ENCODE measurements at places on chromosomes 13 and 19. TPM values are rescaled to one million over a fixed set of nuclear protein-coding genes. Genes with fewer than 3 reads are reported as not detected.

DNA sequence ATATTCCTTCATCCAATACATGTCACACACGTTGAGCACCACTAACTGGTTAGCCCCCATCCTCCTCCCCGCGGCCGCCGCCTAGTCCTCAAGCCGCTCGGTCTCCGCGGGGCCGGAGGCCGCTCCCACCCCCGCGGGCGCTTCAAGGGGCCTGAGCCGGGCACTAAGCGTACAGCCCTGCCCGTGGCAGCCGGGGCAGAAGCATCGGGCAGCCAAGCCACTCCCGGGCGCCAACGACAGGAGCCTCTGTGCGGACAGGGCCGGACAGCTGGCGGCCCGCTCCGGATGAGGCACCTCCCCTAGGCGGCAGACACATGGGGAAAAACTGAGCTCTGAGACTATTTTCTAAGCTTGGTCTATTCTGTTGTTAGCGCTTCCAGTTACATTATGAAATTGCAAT, 2.8 kb upstream of the ZNF543 start:
- no peak for DNase-seq

Gene MAB21L1
- total RNA-seq: 0.14 TPM

- DNase-seq: no peak
Observed at GRCh38 chr13:76267216-76267615, 619.0 kb downstream of the KCTD12 start.

Gene KCNJ14
- 2.0 TPM for total RNA-seq

DNA sequence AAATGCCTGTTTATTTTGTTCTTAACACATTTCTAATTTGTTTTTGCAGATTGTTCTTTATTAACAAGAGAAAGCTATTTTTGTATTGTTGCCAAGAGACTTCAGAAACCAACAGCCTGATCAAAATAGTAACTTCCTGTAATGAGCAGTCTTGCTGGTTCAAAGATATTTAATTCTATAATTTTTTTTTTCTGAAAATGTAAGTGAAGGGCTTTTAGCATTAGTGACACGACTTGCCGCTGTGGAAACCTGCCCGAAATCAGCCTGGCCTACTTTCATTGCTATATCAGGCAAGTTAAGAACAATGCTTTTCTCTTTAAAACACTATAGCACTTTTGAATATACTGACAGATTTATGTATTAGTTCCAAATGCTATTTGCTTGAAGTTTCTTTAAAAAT, 374.3 kb downstream of the EFNB2 start:
- no peak for DNase-seq

DNA sequence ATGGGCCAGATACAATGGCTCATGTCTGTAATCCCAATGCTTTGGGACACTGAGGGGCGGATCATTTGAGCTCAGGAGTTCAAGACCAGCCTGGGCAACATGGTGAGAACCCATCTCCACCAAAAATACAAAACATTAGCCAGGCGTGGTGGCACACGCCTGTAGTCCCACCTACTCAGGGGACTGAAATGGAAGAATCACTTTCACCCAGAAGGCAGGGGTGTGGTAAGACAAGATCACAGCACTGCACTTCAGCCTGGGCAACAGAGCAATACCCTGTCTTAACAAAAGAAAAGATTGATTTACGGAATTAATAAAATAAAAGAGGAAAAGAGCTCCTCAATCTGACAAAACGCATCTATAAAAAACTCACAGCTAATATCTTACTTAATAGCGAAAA, 22.7 kb downstream of the USP12 start:
- no peak for DNase-seq

Gene CEACAM16
- total RNA-seq: not detected

GRCh38 chr19:40366697-40367561, 18.4 kb downstream of the PLD3 start:
- DNase-seq: peak; percentile 46

Gene ANGPTL8
- total RNA-seq: not detected

Gene GFY
- not detected for total RNA-seq

DNA sequence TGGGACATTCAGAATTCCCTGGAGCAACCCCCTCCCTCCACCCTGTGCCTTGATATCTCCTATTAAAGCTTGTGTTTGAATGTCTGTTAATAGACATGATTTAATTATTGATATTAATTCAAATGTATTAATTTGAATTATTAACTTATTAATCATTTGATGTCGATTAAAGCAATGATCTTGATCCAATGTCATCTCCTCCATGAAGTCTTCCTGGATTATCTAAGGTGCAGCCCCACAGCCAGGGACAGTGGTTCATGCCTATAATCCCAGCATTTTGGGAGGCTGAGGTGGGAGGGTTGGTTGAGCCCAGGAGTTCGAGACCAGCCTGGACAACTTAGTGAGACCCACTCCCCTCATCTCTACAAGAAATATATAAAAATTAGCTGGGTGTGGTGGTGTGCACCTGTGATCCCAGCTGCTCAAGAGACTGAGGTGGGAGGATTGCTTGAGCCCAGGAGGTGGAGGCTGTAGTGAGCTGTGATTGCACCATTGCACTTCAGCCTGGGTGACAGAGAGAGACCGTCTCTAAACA, 9.6 kb downstream of the FEM1A start:
- no peak for DNase-seq

GRCh38 chr13:39490136-39490535, 112.9 kb downstream of the LHFPL6 start:
- DNase-seq: no peak

- peak; percentile 42 for DNase-seq
Observed at GRCh38 chr13:32650705-32651311, 64.6 kb downstream of the PDS5B start.

Gene RNF225
- total RNA-seq: 1.5 TPM

- peak; percentile 3 for DNase-seq
Observed at GRCh38 chr19:23394511-23394910, 760 bp downstream of the ZNF91 start.

Gene NCAN
- total RNA-seq: 13.8 TPM
